ENCODE measurements at places on chromosomes 6 and 20. TPM values are rescaled to one million over a fixed set of nuclear protein-coding genes. Genes with fewer than 3 reads are reported as not detected.

GRCh38 chr20:4192378-4193068 lies 177.2 kb upstream of the RNF24 start:
- no peak for DNase-seq
- no peaks in the 10 kb centered on the region for H3K36me3 ChIP-seq
- no peak overlapping the region for H3K4me3 ChIP-seq
- no peaks in the 10 kb centered on the region for H3K4me1 ChIP-seq

GRCh38 chr6:155418017-155418761 lies 37.5 kb downstream of the NOX3 start:
- H3K27me3 ChIP-seq, result no peaks in the 10 kb centered on the region
- DNase-seq, result peak; percentile 34
- H3K36me3 ChIP-seq, result no peaks in the 10 kb centered on the region
- peaks cover 34% of the 10 kb centered on the region for H3K4me1 ChIP-seq
- H3K4me3 ChIP-seq, result peak overlapping the region; percentile 84
- H3K27ac ChIP-seq, result peak overlapping the region; percentile 85

GRCh38 chr6:7725412-7725811 lies 487 bp upstream of the BMP6 start:
- no peaks in the 10 kb centered on the region for H3K36me3 ChIP-seq
- H3K4me3 ChIP-seq, result peak overlapping the region; percentile 76
- no peak for DNase-seq
- peaks cover 17% of the 10 kb centered on the region for H3K4me1 ChIP-seq

DNA sequence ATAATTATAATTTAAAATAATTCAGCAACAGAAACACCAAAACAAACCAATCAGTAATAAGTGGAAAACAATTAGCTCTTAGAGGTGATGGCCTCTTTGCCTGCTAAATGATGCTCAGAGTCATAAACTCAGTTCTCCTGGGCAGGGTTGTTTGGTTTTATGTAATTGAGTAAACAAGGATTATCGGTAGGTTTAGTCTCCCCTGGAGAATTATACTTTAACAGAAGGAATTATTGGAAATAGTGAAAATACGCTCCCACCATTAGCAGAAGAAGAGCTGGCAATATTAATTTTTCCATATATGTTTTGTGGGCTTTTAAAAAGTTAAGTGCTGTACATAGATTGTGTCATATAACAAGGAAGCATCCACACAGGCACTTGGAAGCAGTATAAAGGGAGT lies 27.0 kb downstream of the CAP2 start:
- H3K27ac ChIP-seq, result no peak overlapping the region
- no peak overlapping the region for H3K4me3 ChIP-seq
- no peak for DNase-seq
- H3K27me3 ChIP-seq, result peaks cover 9% of the 10 kb centered on the region
- H3K4me1 ChIP-seq, result no peaks in the 10 kb centered on the region
- no peaks in the 10 kb centered on the region for H3K36me3 ChIP-seq

GRCh38 chr6:42610416-42610815 lies 46.6 kb downstream of the UBR2 start:
- no peaks in the 10 kb centered on the region for H3K4me1 ChIP-seq
- H3K27me3 ChIP-seq, result no peaks in the 10 kb centered on the region
- H3K36me3 ChIP-seq, result peaks cover 4% of the 10 kb centered on the region
- H3K4me3 ChIP-seq, result no peak overlapping the region
- H3K27ac ChIP-seq, result no peak overlapping the region
- no peak for DNase-seq

GRCh38 chr6:166173281-166173951 lies 5.8 kb upstream of the TBXT start:
- H3K27ac ChIP-seq, result no peak overlapping the region
- no peaks in the 10 kb centered on the region for H3K4me1 ChIP-seq
- no peaks in the 10 kb centered on the region for H3K36me3 ChIP-seq
- no peak overlapping the region for H3K4me3 ChIP-seq
- DNase-seq, result no peak
- H3K27me3 ChIP-seq, result peaks cover 18% of the 10 kb centered on the region

TBXT gene
- polyA plus RNA-seq, result not detected

DNA sequence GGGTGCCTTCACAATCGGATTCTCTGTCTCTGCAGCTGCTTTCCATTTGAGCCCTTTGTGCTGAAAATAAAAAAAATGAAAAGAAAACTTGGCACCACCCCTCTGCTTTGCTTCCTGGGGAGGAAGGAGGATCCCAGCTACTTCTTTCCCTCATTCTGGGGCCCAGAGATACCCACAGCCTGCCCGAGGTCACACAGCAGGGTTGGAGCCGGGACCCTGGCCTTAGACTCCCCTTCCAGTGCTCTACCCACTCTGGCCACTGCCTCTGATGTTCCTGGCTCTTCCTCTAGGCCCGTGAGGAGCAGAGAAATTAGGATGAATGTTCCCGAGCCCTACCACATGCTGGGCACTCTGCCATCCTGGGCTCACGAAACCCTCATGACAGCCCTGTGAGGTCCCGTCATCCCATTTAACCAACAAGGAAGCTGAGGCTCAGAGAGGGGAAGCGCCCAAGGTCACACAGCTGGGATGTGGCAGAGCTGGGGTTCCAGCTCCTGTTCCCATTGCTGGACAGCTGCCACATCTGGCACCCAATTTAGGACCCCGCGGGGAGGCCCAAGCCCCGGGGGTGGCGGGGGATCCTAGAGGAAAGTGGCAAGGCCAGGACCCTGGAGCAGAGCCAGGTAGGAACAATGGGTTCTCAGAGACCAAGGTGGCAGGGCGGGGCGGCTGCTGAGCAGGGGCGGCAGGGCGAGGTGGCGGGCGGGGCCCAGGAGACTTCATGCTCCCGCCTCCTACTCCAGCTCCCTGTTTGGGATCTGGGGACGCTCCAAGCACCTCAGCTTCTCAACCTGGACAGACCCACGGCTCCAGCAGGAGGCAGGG lies 76.6 kb downstream of the CEBPB start:
- no peaks in the 10 kb centered on the region for H3K4me1 ChIP-seq
- DNase-seq, result no peak
- H3K4me3 ChIP-seq, result no peak overlapping the region
- H3K36me3 ChIP-seq, result no peaks in the 10 kb centered on the region
- no peak overlapping the region for H3K27ac ChIP-seq

GRCh38 chr20:57844626-57845596 lies 135.1 kb upstream of the PMEPA1 start:
- H3K4me3 ChIP-seq, result no peak overlapping the region
- no peaks in the 10 kb centered on the region for H3K4me1 ChIP-seq
- no peak for DNase-seq
- H3K36me3 ChIP-seq, result no peaks in the 10 kb centered on the region

DNA sequence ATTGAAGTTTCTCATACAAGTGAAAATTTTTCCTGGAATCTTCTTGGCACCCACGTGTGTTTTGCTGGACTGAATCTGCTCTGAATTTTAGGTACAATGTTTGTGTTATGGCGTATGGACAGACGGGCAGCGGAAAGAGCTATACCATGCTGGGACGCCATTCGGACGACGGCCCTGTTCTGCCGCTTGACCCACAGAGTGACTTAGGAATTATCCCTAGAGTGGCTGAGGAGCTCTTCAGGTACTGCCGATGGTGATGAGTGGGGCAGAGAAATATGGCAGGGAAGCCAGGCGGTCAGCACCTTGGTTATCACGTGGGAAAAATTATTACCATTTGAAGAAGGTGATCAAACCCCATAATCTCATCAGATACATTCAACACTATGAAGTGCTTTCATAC lies 36.3 kb downstream of the KIF25 start:
- no peak overlapping the region for H3K4me3 ChIP-seq
- H3K36me3 ChIP-seq, result no peaks in the 10 kb centered on the region
- H3K27ac ChIP-seq, result no peak overlapping the region

SLC2A10 gene
- polyA plus RNA-seq, result 3.0 TPM

GRCh38 chr6:145891126-145891525 lies 73.0 kb downstream of the SHPRH start:
- no peak overlapping the region for H3K27ac ChIP-seq
- no peak for DNase-seq
- H3K4me3 ChIP-seq, result no peak overlapping the region
- H3K4me1 ChIP-seq, result no peaks in the 10 kb centered on the region
- peaks cover 16% of the 10 kb centered on the region for H3K36me3 ChIP-seq

MOXD1 gene
- polyA plus RNA-seq, result not detected

- no peak overlapping the region for H3K4me3 ChIP-seq
- H3K36me3 ChIP-seq, result no peaks in the 10 kb centered on the region
- no peak for DNase-seq
These were observed 246.0 kb upstream of the TENT5A start for GRCh38 chr6:81998432-81998831.

DNA sequence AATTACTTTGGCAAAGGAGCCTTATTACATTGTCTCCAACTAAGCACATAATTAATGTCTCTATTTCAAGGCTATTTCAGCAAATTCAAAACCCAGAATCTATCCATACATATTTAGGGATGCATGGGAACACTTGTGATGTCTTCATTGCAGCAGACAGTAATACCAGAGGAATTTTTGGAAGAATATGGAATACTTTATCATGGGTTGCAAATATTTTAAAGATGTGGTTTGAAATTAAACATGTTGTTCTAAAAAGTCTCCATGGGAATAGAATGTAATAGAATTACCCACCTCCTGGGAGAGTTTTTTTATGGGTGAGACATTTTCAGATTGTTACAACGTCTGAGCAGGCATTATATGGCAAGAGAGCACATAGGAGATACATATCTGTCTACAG lies 170.8 kb downstream of the KCNQ5 start:
- no peaks in the 10 kb centered on the region for H3K27me3 ChIP-seq
- peaks cover 10% of the 10 kb centered on the region for H3K4me1 ChIP-seq
- H3K36me3 ChIP-seq, result no peaks in the 10 kb centered on the region
- no peak for DNase-seq
- H3K27ac ChIP-seq, result no peak overlapping the region

PREP gene
- 52.1 TPM for polyA plus RNA-seq

- H3K27ac ChIP-seq, result peak overlapping the region; percentile 4
These were observed 41.7 kb downstream of the LRRN4 start for GRCh38 chr20:6012179-6012578.
